DMS153 (cell line): ENCODE measurements at places on chromosomes 1 and 21.
A peak's percentile ranks its signal among the peaks of the same experiment; 100 is the strongest.

DNA sequence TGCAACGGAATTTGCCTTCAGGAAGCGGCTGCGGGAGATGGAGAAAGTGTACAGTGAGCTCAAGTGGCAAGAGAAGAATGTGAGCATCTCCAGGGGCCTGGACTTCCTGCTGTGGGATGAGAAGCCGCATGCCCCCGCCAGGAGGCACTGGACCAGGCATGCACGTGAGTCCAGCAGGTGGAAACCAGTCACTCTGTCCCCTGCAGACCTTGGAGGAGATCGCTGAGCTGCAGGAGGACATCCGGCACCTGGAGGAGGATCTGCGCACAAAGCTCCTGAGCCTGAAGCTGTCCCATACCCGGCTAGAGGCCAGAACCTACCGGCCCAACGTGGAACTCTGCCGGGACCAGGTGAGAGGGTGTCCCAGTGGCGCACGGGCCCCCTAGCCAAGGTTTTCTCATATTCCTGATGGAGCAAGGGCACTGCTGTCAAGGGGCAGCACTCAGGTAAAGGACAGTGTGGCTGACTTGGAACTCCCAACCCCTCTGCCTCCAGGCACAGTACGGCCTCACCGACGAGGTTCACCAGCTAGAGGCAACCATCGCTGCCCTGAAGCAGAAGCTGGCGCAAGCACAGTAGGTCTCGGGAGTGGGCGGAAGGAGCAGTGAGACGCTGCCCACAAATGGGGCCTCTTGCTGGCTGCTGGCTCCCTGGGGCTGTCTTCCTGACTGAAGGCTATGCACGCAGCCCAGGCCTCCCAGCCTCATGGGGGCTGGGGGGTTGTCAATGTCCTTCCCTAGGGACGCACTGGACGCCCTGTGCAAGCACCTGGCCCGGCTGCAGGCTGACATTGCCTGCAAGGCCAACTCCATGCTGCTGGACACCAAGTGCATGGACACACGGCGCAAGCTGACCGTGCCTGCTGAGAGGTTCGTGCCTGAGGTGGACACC is 1.2 kb upstream of the ADPRS start:
- DNase-seq = no peak

DNA sequence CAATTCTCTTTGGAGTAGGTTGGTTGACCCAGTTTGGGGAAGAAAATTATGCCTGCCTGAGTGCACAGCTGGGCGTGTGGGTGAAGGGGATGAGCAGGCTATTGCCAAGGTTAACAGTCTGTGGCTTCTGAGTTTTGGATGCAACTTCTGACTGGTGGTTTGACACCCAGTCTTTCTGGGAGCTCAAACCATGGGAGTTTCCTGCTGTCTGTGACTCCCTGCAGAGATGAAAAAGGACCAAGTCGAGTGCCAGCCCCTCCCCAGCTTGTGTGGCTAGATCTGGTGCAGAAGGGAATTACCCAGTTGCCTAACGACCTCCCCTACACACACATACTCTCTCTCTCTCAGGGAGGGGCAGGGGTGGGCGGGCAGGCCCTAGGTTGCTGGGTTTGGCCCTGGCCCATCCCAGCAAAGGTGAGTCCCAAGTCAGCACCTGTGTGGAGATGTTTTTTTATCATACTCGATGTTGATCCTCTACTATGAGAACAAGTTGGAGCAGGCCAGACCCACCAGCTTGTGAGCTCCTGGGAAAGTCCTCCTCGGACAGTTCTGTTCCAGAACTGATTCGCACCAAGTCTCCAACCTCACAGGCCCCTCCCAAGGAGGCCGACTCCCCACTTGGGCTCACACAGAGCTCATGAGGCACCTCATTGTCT is 28.2 kb downstream of the PKP1 start:
- no peak for DNase-seq

DNA sequence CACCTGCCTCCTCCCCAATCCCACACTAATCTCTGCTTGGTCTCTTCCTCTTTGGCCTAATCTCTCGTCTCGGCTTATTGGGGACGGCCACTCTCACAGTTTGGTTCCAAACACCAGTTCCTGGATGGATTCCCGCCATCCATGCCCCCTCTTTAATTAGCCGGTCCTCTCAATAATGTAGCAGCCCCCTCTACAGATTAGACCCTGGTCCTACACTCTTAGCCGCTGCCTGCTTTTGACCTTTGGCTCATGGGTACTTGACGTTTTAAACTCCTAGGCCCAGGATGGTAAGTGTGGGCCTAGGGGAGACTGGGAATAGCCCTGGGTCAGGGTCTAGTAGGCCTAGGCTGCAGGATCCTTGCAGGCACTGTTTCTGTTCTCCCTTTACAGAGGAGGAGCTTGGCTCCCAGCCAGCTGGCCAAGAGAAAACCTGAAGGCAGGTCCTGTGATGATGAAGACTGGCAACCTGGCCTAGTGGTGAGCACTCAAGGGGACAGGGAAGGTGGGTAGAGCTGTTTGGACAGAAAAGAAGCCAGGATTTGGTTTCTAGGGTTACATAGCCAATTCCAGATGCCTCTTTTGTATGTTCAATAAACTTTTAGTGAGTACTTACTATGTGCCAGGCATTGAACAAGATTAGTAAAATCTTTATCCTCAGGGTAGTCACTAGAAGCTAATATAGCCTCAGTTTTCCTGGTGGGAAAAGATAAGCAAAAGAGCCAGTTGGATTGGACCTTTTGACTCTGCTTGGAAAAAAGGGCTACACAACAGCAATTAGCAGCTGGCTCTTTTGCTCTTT is 758 bp downstream of the RAD54L start:
- peak; percentile 38 for DNase-seq

DNA sequence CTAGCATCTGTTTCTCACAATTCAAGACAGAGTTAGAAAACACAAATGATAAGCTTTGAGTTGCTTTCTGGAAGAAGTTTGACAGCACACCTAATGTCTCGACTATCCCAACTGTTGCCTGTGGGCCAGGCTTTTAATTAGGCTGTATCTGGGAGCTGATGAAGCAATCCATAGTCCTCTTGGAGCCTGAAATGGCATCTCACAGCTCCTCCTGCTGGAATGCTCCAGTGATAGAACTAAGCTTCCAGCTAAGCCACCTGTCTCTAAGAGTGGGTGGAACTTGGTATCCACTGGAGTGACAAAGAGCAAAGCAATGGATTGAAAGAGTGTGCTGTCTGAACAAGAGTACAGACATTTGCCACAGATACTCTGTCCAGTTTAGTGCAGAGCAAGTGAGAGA is 605.3 kb upstream of the NR5A2 start:
- DNase-seq = no peak

- no peak for DNase-seq
These were observed 41.7 kb downstream of the ITPKB start for GRCh38 chr1:226697151-226697928.

GRCh38 chr1:160414881-160415280 is 14.5 kb downstream of the VANGL2 start:
- DNase-seq = no peak

GRCh38 chr1:118321840-118322239 is 136.8 kb upstream of the SPAG17 start:
- no peak for DNase-seq

- no peak for DNase-seq
These were observed 25.1 kb downstream of the ZNF124 start for GRCh38 chr1:247146671-247147070.

- no peak for DNase-seq
These were observed 106.1 kb upstream of the ARHGEF16 start for GRCh38 chr1:3348196-3348865.

DNA sequence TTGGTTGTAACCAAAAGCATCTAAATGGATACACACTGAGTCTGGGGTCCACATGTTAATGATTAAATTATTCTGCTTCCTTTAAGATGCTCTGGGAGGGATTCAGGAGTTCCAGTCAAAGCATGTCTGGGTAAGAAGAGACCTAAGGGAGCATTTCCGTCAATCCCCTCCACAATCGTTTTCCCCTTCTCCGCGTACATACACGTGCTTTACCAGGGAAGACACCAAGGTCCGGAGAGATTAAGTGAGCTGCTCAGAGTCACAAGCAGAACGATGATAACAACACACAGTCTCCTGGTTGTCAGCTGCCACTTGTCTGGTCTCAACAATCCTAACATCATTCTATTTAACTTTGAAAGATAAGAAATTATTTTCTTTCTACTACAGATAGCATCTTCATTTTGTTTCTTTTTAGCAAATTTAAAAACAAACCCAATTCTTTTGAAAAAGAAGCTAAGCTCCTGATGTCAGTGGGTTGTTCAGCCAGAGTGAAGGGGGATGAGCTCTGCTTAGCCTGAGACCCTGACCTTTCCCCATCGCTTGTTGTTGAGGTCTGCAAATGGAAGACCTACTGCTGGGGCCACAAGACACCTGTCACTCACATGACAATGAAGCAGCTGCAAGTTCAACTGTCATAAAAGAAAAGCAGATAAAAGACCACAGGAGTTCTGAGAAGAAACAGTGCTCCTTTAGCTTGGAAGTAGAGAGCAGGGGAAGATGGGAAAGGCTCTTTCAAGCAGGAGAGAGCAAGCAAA is 4.5 kb downstream of the PAFAH2 start:
- no peak for DNase-seq

DNA sequence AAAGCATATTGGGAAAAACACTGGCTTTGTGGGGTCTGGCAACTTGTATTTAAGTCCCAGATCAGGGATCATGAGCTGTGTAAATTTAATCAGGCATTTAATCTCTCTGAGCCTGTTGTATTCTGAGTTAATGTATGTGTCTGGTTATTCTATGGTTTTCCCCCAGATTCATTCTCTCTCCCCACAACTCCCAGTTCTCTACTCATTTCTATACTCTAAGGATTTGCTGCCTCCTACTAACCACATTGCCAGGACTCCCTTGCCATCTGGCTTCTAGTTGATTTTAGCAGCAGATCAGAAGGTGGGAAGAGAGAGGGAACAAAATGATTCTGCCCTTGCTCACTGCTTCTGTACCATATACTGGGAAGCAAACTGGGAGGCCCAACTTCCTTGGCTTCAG is 31.4 kb upstream of the S1PR1 start:
- DNase-seq = no peak

DNA sequence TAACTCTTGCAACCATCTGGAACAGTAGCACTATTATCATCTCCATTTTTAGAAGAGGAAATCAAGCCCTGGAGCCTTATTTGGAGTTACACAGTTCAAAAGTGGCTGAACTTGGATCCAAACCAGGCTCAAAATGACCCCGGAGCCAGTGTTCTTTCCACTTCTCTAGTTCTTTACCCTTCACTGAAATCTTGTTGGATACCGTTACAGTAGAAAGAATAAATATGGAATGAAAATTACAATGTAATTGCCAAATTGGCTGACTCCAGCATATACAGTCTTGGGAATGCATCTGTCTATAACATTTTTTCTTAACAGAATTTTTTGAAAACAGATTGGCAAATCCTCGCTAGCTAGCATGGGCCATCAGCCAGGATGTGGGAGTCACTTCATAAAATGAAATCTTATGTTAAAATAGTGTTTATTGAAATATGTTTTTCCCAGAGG is 261.4 kb downstream of the CTH start:
- no peak for DNase-seq

DNA sequence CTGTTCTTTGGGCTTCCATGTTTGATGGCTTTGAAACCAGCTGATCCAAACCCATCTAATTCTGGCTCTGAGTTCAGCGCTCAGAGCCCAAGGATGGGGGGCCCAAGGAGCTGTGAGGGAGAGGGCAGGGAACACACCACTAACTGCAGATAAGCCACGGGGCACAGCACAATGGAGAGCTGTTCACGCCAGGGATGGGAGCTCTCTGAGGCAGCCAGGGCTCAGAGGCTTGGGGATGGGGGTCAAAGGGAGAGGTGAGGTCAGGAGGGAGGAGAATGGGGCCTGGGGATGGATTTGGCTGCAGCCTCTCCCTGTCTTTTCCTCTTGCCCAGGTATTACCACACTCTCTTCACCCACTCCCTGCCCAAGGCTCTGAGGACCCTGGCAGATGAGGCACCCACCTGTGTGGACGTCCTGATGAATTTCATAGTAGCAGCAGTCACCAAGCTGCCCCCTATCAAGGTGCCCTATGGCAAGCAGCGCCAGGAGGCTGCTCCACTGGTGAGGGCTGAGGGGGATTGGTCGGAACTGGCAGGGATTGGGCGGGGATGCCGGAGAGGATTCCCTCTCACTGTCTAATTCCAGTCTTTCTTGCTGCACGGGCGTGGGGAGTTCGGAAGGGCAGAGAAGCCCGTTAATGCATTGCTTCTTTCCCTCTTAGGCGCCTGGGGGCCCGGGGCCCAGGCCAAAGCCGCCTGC is 11.3 kb downstream of the SLC30A2 start:
- DNase-seq = no peak

DNA sequence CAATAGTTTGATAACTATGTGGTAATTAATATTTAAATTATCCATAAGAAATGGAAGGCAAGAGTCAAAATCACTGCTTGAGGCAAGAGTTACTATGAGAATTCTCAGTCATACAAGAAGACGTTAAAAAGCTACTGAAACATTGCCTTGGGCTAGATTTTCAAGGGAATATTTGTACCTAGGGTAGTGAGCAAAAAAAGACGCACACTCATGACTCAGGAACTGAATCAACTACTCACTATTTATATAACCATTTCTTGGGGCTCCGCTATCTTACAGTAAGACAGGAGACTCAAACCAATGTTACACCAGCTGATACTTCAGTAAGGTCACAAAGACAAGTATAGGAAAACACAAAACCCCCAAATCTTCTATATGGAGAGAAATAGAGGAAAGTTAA is 151.5 kb upstream of the RNPC3 start:
- no peak for DNase-seq

DNA sequence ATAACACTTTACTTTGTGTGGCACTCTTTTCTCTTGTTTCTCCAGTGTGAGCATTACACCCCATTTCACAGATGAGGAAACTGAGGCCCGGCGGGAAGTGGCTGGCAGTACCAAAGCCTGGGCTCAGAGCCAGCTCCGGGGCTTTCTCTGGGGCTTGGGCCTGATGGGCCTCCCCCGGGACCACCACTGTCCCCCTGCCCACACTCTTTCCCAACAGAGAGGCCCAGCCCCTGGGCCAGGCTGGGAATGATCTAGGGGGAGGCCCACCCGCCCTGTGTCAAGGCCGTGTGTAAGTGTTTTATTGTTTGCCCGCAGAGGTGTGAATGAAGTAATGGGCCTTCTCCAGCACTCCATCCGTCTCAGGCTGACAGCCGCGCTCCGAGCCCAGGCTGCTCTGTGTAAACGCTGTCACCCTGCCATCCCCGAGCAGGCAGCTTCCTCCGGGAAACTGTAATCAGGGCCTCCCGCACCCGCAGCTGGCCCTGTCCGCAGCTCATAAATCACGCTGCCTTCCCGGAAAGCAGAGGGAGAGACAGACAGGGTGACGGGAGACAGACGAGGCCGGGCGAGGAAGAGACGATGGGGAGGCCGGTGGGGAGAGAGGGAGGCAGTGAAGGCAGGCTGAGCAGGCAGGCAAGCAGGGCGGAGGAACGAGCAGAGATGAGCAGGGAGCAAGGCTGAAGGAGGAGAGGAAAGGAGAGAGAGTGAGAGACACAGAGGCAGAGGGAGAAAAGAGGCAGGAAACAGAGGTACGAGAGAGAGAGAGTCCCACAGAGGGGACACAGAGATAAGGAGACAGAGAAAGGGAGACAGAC is 109.7 kb upstream of the ZBTB40 start:
- DNase-seq = peak; percentile 86
